ENCODE measurements at places on chromosomes 5 and 9. TPM values are rescaled to one million over a fixed set of nuclear protein-coding genes. Genes with fewer than 3 reads are reported as not detected.

DNA sequence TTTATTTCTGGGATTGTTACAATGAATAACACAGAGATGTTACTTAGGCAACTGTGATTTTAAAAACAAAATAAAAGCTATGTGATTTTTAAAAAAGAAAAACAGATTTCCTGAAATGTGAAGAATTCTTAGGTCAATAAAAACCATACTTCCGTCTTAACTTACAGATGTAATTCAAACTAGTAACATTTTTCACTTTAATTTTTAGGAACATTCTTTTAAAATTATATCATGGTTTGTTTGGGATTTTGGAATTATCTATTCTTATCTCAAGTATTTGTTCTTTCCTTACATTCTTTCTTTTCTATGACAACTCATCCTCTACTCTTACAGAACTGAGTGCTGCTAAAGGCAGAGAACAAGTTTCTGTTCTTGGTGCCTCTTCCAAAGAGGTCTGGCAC lies 159.5 kb downstream of the RAPGEF6 start:
- DNase-seq, result no peak

- DNase-seq, result no peak
These were observed 63.4 kb downstream of the BARX1 start for GRCh38 chr9:93891549-93892310.

GRCh38 chr9:132176338-132176737 lies 14.5 kb downstream of the NTNG2 start:
- no peak for DNase-seq

DNA sequence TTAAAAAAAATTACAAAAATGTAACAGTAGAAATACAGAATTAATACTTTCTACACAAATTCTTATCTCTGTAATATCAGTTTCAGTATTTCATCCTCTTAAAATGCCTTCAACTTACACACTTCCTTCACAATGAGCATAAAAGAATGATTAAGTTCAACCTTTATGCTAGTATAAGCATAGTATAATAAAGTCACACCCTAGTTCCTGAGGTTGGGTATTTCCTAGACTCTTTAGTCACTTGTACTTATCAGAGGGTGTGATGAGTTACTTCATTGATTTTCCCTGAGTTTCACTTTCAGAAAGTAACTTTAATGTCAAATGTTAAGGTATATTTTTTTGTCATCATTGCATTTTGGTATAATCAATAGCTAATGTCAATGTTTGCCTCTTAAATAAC lies 302.4 kb downstream of the PDE4D start:
- DNase-seq, result no peak

MCIDAS gene
- not detected for total RNA-seq

DNA sequence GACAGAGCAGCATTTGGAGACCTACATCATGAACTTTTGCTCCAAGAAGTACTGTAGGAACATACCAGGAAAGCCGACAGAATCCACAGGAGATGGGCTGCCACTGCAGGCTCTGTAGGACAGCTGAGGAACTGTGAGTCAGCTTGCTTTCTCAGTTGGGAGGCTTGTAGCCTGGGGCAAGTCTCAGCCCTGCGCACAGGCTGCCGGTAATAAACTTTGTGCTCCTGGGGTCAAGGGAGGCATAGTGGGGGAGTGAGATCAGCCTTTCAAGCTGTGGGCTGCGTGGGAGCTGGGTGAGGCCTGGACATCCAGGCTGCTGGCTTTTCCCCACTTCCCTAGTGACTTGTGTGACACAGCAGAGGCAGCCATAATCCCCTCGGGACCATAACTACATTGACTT lies 718.0 kb upstream of the CDH10 start:
- DNase-seq, result no peak

Measured in endothelial cell (in vitro differentiated cells).